Naive B cell (primary cell): ENCODE measurements at places on chromosomes 12 and 14. TPM values are rescaled to one million over a fixed set of nuclear protein-coding genes. Genes with fewer than 3 reads are reported as not detected.

GRCh38 chr14:77878783-77879182 is 78.9 kb downstream of the ADCK1 start:
- H3K36me3 ChIP-seq = peaks cover 29% of the 10 kb centered on the region
- H3K4me1 ChIP-seq = peaks cover 19% of the 10 kb centered on the region
- no peak overlapping the region for H3K4me3 ChIP-seq
- DNase-seq = no peak

DNA sequence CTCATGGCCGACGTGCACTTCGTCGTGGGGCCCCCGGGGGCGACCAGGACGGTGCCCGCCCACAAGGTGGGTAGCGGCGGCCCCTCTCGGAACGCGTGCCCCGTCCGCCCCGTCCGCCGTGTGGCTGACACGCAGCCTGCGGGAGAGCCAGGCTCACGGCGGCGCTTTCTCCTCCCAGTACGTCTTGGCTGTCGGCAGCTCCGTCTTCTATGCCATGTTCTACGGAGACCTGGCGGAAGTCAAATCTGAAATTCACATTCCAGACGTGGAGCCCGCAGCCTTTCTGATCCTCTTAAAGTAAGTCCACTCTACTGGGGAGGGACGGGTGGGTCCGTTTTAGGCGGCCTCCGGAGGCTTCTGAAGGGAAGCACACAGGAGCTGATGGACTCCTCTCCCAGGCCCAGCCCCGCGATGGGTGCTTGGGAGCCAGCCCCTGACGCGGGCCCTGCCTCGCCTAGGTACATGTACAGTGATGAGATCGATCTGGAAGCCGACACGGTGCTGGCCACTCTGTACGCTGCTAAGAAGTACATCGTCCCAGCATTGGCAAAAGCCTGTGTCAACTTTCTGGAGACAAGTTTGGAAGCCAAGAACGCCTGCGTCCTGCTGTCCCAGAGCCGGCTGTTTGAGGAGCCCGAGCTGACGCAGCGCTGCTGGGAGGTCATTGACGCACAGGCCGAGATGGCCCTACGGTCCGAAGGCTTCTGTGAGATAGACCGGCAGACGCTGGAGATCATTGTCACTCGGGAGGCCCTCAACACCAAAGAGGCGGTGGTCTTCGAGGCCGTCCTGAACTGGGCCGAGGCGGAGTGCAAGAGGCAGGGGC is 1.1 kb downstream of the BTBD6 start:
- no peak for DNase-seq
- peaks cover 5% of the 10 kb centered on the region for H3K36me3 ChIP-seq
- no peaks in the 10 kb centered on the region for H3K27me3 ChIP-seq

DNA sequence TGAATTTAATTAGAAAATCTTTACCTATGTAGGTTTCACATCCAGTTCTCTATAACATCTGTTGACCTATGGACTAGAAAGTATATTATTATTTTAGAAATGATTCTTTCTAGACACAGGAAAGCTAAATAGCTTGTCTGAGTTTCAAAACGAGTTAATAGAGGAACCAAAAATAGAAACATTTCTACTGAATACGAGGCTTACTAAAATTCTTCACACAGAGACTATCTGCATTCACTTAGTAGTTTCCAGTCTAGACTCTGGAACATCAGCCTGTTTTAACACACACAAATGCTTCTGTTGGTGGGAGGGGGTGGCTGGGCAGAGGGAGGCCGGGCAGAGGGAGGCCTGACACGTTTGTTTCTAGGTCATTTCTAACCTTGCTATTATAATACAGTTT is 29.7 kb downstream of the RGS6 start:
- H3K36me3 ChIP-seq = no peaks in the 10 kb centered on the region
- H3K27ac ChIP-seq = no peak overlapping the region
- DNase-seq = no peak
- no peaks in the 10 kb centered on the region for H3K4me1 ChIP-seq
- H3K27me3 ChIP-seq = peaks cover 15% of the 10 kb centered on the region
- no peak overlapping the region for H3K4me3 ChIP-seq

- H3K4me1 ChIP-seq = peaks cover 20% of the 10 kb centered on the region
- H3K27ac ChIP-seq = no peak overlapping the region
- no peaks in the 10 kb centered on the region for H3K27me3 ChIP-seq
- DNase-seq = no peak
- H3K36me3 ChIP-seq = no peaks in the 10 kb centered on the region
Measured at GRCh38 chr12:69925291-69925690, 100.3 kb downstream of the MYRFL start.

GRCh38 chr14:91078095-91078737 is 17.8 kb upstream of the RPS6KA5 start:
- H3K4me1 ChIP-seq = peaks cover 12% of the 10 kb centered on the region
- no peaks in the 10 kb centered on the region for H3K27me3 ChIP-seq
- no peak overlapping the region for H3K4me3 ChIP-seq
- no peak overlapping the region for H3K27ac ChIP-seq
- peaks cover 4% of the 10 kb centered on the region for H3K36me3 ChIP-seq
- DNase-seq = no peak

- no peaks in the 10 kb centered on the region for H3K36me3 ChIP-seq
- H3K4me3 ChIP-seq = no peak overlapping the region
- H3K27ac ChIP-seq = no peak overlapping the region
- H3K27me3 ChIP-seq = peaks cover 73% of the 10 kb centered on the region
- no peak for DNase-seq
Measured at GRCh38 chr12:30825341-30825740, 70.6 kb upstream of the CAPRIN2 start.

- peaks cover 35% of the 10 kb centered on the region for H3K27me3 ChIP-seq
- no peak overlapping the region for H3K4me3 ChIP-seq
- no peak overlapping the region for H3K27ac ChIP-seq
Measured at GRCh38 chr14:97149775-97150174, 352.6 kb downstream of the VRK1 start.

DNA sequence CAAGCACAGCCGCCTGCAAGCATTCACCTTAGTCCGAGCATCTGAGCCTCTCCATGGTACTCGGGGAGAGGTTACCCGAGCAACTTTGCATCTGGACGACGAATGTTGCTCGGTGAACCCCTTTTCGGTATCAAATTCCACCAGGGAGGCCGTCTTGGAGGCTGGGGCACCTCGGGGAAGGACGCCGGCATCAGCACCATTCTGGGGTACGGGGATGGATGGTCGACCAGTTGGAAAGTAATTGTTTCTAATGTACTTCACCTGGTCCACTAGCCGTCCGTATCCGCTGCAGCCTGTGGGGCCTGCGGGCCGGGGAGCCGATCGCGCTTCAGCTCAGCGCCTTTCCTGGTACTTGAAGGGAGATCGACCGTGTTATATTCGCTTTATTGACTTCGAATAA is 161.7 kb upstream of the RTL1 start:
- H3K36me3 ChIP-seq = no peaks in the 10 kb centered on the region
- peaks cover 22% of the 10 kb centered on the region for H3K27me3 ChIP-seq
- no peaks in the 10 kb centered on the region for H3K4me1 ChIP-seq
- DNase-seq = no peak
- H3K4me3 ChIP-seq = no peak overlapping the region

DNA sequence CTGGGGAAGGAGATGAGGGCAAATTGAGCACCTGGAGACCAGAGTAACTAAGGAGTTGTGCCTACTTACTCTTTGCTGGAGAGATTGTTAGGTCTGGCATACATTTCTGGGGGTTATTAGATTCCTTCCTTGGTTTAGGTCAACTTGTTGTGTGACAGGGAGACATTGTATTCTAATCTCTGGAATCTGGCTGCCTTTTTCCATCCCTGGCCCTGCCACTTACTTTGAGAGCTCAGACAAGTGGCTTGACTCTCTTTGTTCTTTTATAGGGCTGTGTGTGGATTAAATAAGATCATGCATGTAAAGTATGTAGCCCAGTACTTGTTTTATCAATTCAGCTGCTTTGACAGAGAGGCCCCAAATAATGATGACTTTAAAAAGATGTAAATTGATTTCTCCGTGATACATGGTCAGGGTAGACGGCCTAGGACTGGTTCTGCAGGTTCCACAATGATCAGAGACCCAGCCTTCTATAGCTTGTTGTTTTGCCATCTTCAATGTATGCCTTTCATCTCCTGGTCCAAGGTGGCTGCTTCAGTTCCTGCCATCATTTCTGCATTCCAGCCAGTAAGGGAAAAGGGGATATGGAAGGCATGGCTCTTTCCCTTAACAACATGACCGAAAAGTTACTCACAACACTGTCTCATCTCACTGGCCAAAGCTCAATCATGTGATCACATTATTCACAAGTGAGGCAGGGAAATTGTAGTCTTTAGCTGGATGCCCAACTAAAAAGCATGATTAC is 72.6 kb downstream of the CHST11 start:
- no peak for DNase-seq
- peaks cover 61% of the 10 kb centered on the region for H3K4me1 ChIP-seq
- no peaks in the 10 kb centered on the region for H3K27me3 ChIP-seq
- H3K27ac ChIP-seq = peak overlapping the region; percentile 27
- H3K4me3 ChIP-seq = no peak overlapping the region

- no peak overlapping the region for H3K4me3 ChIP-seq
- H3K4me1 ChIP-seq = peaks cover 29% of the 10 kb centered on the region
- H3K36me3 ChIP-seq = peaks cover 7% of the 10 kb centered on the region
- peaks cover 54% of the 10 kb centered on the region for H3K27me3 ChIP-seq
- no peak for DNase-seq
- no peak overlapping the region for H3K27ac ChIP-seq
Measured at GRCh38 chr14:94177806-94178205, 3.7 kb downstream of the PPP4R4 start.

GRCh38 chr12:27101290-27101689 is 18.9 kb upstream of the C12orf71 start:
- H3K27ac ChIP-seq = no peak overlapping the region
- H3K27me3 ChIP-seq = no peaks in the 10 kb centered on the region
- no peaks in the 10 kb centered on the region for H3K36me3 ChIP-seq

- peaks cover 45% of the 10 kb centered on the region for H3K4me1 ChIP-seq
- DNase-seq = no peak
- peak overlapping the region; percentile 72 for H3K27ac ChIP-seq
- H3K4me3 ChIP-seq = peak overlapping the region; percentile 48
- no peaks in the 10 kb centered on the region for H3K27me3 ChIP-seq
Measured at GRCh38 chr14:68408680-68409079, 384.2 kb downstream of the ZFP36L1 start.

DNA sequence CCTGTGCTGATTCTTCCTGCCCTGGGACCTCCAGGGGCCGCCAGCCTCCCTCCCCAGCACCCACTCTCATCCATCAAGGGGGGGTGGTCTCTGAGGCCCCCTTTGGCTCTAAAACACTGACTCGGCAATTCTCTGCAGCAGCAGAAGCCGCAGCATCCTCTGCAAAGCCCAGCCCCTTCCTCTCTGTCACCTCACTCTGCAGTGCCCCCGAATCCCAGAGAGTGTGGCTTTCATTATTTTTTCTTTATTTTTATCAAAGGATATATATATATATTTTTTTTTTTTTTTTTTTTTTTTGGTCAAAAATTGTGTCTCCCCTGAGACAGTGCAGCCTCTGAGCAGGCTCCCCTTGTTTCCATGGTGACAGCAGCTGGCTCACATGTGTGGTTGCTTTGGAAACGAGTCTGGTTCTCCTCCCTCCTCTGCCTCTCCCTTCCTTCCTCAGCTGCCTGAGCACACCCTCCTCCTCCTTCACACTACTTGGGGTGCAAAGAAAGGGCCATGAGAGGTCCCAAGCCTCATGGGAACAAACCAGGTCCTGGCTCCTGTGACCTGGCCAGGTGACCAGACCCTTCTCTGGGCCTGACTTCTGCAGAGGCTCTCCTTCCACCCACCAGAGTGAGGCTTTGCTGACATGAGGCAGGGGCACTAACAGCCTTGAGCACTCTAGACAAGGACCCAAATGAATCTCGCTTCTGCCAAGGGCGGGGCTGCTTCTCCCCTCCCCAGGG is 100.5 kb downstream of the LRRC74A start:
- peak overlapping the region; percentile 21 for H3K27ac ChIP-seq
- H3K4me3 ChIP-seq = peak overlapping the region; percentile 27
- DNase-seq = peak; percentile 58
- peaks cover 32% of the 10 kb centered on the region for H3K4me1 ChIP-seq
- H3K27me3 ChIP-seq = peaks cover 26% of the 10 kb centered on the region
- no peaks in the 10 kb centered on the region for H3K36me3 ChIP-seq

DNA sequence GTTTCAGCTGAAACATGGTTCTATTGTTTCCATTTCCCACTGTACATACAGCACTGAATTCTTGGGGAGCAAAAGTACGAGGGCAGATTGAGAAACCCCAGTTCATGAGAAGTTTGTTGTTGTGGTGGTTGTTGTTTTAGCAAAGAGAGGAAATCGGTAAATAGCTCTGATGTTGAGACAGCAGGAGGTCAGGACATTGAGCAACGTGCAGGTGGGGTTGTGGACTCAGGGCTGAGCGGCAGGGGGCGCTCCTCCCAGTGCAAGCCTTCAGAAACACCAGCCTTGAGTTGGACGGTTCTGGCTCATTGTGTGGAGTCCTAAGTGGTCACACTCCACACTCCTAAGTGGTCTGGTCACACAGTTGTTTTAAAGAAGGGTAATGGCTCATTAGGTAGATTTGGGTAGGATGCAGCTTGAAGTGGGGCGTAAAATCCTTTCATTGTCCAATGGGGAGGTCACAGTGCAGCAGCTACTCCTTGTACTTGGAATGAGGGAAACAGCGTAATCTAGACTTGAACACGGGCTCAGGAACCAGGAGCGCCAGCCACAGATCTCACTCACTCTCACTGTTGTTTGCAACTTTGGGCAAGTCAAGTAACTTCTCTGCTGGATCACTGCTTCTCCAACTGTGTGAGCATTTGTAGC is 14.5 kb upstream of the PWP1 start:
- no peak overlapping the region for H3K27ac ChIP-seq
- peaks cover 9% of the 10 kb centered on the region for H3K27me3 ChIP-seq
- no peaks in the 10 kb centered on the region for H3K4me1 ChIP-seq

DNA sequence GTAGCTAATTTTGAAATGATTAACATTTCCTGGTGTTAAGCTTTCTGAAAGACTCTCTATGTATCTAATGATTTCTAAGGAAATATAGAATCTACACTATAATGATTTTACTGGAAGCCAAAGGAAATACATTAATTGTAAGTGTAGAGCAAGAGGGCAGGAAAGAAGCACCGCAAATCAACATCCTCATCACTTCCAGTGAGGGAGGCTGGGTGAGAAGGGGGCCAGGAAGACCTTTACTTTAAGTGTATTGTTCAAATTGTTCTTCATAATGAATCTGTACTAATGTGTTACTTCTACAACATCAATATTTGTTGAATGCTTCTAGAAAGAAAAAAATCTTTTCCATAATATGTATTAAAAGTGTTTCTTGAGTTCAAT is 65.3 kb upstream of the DACT1 start:
- no peaks in the 10 kb centered on the region for H3K36me3 ChIP-seq
- H3K27ac ChIP-seq = peak overlapping the region; percentile 40
- no peak for DNase-seq
- H3K27me3 ChIP-seq = no peaks in the 10 kb centered on the region

The GDF3 gene
- not detected for polyA plus RNA-seq

The PTPRO gene
- polyA plus RNA-seq = 13.4 TPM

The PLEKHG7 gene
- polyA plus RNA-seq = not detected

The NRIP2 gene
- polyA plus RNA-seq = 1.5 TPM

The GARIN6 gene
- polyA plus RNA-seq = not detected

The R3HDM2 gene
- polyA plus RNA-seq = 8.0 TPM

The CDK4 gene
- 67.9 TPM for polyA plus RNA-seq

The KRT74 gene
- not detected for polyA plus RNA-seq

The HAL gene
- polyA plus RNA-seq = 0.57 TPM

The KLRD1 gene
- polyA plus RNA-seq = 1.7 TPM

The KCNMB4 gene
- 0.44 TPM for polyA plus RNA-seq
